ENCODE measurements at places on chromosomes 6 and 20.

GRCh38 chr6:36593569-36594028 is 563 bp upstream of the SRSF3 start:
- DNase-seq, result peak; percentile 21

- no peak for DNase-seq
These were observed 7.4 kb downstream of the PERP start for GRCh38 chr6:138099832-138100231.

DNA sequence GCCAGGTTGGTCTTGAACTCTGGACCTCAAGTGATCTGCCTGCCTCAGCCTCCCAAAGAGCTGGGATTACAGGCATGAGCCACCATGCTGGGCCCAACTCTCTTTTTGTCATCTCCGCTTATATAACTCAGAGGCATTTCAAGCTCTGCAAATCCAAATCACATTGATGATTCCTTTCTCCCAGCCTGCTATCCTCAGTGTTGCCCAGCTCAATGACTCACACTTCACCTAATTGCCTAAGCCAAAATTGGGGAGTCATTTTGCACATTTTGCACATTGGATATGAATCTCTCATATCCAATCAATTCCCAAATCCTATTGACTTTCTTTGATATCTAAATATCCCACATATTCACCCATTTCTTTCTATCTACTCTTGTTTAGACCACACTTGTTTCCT is 3.9 kb downstream of the UTRN start:
- no peak for DNase-seq

DNA sequence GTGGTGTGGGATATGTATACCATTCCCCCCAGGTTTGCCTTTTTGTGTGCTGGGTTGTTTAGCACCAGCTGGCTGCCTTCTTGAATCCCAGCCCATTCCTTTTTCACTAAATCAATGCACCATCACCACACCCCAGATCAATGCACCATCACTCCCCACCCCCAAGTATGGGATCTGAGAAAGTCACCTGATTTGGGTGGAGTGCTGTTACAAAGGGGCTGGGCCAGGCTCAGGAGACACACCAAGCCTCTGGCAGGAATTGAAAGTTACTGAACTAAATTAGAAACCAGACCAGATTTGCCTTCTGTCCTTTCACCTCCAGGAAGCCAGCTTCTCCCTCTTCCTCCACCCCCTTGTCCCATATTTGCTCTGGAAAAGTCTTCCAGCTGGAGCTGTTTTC is 19.6 kb upstream of the PKHD1 start:
- DNase-seq, result no peak

DNA sequence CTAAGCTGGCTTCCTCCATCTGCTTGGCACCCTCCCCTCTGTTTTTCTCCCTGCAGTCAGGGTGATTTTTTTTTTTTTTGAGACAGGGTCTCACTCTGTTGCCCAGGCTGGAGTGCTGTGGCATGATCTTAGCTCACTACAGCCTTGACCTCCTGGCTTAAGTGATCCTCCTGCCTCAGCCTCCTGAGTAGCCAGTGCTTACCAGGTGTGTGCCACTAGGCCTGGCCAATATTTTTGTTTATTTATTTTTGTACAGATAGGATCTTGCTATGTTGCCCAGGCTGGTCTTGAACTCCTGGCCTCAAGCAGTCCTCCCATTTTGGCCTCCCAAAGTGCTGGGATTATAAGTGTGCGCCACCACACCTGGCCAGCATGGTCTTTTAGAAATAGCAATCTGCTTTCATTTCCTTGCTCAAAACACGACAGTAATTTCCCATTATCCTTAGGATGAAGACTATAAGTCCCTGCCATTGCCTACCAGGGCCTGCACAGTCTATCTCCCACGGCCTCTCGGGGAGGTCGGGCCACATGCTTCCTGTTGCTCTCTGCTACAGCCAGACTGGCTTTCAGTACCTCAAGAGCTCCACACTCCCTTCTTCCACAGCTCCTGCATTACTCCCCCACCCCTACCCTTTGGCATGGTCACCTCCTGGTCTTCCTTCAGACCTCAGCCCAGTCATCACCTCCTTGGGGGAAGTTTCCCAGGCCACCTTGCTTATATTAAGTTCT is 11.1 kb upstream of the CD164 start:
- DNase-seq, result no peak

GRCh38 chr20:24381886-24382285 is 87.5 kb upstream of the SYNDIG1 start:
- DNase-seq, result no peak

DNA sequence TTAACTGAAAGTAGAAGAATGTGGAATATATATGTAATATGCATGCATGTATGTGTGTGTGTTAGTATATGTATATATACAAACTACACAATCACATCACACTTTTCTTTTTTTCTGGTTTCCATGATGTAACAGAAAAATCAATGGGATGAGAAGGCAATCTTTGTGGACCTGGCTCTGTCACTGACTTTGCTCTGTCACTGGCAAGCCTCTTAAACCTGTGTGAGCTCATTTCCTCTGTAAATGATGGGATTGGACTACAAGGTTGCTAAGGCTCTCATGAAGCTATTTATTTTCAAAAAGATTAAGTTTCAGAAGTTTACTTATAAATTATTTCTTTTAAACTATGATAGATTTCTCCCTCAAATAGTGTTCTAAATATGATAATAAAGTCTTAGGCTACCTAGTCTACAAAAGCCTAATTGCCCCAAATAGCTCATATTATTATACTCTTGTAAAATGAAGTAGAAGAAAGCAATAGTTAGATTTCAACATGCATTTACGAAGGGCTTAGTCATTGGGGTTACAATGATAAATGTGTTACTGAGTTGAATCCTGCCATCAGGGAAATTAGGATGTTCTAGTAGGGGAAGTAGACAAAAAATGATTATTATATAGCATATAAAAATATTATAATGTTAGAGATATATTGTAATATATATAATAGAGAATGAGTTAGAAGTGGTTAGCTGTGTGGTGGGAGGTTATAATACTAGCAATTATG is 129.3 kb downstream of the AFG1L start:
- no peak for DNase-seq

DNA sequence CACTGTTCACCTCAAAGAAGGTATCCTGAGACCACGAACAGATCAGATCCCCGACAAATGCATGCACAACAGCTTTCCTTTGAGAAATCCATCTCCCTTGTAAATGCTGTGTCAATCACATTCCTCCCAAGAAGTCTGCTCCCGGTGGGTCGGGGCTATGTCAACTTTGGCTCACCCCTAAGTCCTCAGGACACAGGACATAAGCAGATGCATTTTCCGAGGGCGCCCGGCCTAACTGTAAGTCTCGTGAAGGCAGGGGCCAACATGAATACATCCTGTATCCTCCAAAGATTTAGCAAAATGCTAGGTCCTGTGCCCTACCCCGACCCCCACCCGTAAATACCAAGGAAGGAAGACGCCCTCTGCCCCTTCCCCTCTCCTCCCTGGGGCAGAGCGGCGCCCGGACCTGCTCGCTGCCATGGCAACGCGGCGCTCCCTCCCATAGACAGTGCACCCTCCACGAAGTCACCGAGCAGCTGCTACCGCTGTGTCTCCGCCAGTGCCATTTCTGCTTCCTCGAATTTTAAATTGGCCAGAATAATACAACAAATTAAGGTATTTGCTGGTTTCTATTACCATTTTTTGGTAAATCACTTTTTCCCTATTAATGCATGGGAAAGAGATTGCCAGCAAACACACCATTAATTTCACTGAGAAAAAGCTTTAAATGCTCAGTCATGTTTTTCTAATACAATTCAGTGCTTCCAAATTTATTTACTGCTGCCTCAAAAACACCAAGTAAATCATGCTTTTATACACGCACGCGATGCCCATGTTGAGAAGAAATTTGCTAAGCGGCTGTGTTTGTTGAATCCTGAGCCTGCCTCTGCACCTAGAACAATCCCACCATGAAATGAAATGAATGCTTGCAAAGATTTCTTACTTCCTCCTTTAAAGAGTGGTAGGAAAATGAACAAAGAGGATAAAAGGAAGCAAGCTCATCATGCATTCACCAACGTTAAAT is 100.6 kb downstream of the PCSK2 start:
- no peak for DNase-seq

GRCh38 chr6:122871079-122871478 is 82.0 kb downstream of the SMPDL3A start:
- DNase-seq, result no peak

GRCh38 chr6:12084681-12085080 is 72.6 kb downstream of the HIVEP1 start:
- no peak for DNase-seq

- DNase-seq, result no peak
These were observed 5.4 kb downstream of the ADGRB3 start for GRCh38 chr6:68640491-68640835.

- DNase-seq, result no peak
These were observed 61.7 kb upstream of the SLC22A23 start for GRCh38 chr6:3518356-3519190.

DNA sequence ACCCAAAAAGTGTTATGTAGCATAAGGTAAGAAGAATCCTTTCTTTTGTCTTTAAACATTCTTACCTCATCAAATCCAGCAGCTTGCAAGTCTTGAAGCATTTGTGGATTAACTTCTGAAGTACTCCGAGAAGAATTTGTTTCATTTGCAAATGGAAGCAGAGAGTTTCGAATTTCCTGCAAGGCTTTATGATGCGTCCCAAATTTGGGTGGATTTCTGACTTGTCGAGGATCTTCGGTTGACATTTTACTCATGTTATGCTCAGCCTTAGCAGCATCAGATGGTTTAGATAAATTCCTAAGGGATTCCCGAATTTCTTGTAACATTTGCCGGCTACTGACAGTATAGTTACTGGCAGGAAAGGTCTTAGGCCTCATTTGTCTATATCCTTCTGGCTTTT is 16.2 kb downstream of the LATS1 start:
- DNase-seq, result no peak

- DNase-seq, result no peak
These were observed 184.0 kb downstream of the UTRN start for GRCh38 chr6:144469144-144469575.
